ENCODE measurements at places on chromosomes 4 and X.

DNA sequence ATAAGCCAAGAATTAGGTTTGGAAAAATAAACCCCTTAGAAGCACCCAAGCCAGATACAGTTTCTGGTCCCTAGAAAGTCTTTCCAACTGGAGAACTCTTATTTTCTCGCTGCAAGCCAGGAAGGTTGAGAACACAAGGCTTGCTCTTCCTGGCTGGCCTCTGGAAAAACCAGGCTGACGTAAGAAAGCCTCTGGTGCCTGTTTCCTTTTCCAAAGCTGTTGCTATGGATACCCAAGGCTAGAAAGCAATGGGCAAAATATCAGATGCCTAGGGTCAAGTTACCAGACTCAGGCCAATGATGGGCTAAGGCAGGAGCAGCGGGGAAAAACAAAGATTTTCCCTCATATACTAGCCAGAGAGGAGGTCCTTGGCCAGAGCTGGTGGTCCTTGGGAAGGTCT is 281.6 kb downstream of the KLHL13 start:
- H3K4me1 ChIP-seq, result no peaks in the 10 kb centered on the region
- no peaks in the 10 kb centered on the region for H3K27me3 ChIP-seq
- no peak for DNase-seq
- no peaks in the 10 kb centered on the region for H3K36me3 ChIP-seq
- no peak overlapping the region for H3K27ac ChIP-seq
- H3K4me3 ChIP-seq, result no peak overlapping the region

DNA sequence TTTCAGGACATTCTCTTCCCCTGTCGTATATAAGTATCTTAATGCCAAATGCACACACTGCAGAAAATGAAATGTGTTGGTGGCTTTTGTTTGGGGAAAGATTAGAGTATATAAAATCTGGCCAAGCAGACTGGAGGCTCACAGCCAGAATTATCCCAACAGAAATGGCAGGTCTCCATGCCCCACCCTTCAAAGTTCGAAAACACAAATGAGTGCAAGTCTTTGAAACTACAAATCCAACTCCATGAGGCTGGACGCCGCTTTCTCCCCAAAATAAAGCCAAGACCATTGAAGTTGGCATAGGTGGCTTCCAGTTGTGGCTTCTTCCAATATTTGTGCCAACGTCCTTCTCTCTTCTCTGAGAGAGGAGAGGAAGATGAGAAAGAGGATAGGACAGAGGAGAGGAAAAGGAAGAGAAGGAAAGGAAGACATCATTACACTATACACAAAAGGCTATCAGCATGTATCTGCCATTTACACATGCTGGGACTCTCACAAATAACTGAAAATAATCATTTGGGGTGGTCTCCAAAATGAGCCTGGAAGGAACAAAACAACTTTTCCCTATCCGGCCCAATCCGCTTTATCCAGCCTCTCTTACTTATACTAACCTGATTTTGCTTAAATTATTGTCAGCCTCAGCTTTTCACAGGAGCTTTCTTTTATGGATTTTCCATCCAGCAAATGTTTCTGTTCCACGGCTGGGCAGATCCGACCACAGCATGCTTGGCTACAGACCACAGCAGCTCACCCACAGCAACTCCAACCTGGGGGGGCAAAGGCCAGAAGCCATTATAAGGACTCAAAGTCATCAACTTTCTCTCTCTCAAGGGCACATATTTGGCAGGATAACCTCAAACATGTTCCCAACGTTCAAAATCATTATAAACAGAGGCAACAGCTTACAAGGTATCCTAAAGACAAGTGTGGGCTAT is 71.7 kb downstream of the APBB2 start:
- H3K36me3 ChIP-seq, result peaks cover 10% of the 10 kb centered on the region
- DNase-seq, result peak; percentile 80
- peak overlapping the region; percentile 90 for H3K27ac ChIP-seq
- H3K27me3 ChIP-seq, result no peaks in the 10 kb centered on the region
- peaks cover 57% of the 10 kb centered on the region for H3K4me1 ChIP-seq

DNA sequence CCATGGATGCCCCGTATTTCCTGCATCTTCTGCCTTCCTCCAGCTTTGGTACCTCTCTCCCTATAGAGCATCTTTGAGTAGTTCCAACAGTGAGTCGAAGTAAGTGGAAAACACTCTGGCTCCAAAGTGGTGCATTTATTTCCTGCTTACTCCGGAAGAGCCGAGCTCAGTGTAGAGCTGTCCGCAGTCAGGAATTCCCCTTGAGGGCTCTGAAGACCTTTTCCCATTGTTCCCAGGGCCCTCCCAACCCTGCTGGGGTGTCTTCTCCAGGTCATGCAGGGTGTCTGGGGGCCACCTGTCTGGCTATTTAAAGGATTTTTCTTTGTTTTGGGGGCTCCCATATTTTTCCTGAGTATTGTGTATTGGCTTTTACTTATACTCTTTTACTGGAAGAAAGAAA is 118.6 kb upstream of the MXRA5 start:
- no peaks in the 10 kb centered on the region for H3K27me3 ChIP-seq
- no peak overlapping the region for H3K4me3 ChIP-seq
- no peaks in the 10 kb centered on the region for H3K36me3 ChIP-seq
- no peaks in the 10 kb centered on the region for H3K4me1 ChIP-seq

GRCh38 chr4:8639021-8639420 is 46.5 kb downstream of the CPZ start:
- H3K36me3 ChIP-seq, result no peaks in the 10 kb centered on the region
- no peak overlapping the region for H3K27ac ChIP-seq
- no peaks in the 10 kb centered on the region for H3K27me3 ChIP-seq
- H3K4me1 ChIP-seq, result no peaks in the 10 kb centered on the region
- DNase-seq, result no peak

DNA sequence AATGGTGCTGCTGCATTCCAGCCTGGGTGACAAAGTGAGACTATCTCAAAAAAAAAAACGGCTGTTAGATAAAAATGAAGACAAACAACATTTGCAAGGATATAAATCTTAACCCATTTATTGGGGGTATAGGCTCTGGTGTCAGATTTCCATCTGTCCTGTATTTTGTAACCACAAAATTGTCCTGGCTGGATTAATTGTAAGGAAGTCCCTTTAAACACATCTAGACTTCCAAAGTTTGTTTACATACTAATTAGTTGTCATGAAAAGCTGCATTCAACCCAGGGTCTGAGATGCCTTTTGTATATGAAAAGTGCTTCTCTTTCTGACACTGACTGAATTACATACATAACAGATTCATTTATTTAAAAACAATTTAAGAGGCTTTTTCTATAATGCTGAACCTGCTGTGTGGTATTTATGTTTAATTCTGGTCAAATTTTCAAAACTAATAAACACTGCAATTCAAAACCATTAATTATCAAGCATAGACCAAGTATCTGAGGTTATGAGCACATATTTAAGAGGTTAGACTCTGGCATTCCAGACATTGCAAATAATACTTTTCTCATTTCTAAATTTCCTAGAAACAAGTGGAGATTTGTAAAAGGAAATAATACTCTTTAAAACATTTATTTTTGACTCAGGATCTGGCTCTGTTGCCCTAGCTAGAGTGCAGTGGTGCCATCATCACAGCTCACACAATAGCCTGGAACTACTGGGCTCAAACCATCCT is 17.5 kb upstream of the UGDH start:
- H3K27me3 ChIP-seq, result no peaks in the 10 kb centered on the region
- peaks cover 4% of the 10 kb centered on the region for H3K4me1 ChIP-seq
- no peak overlapping the region for H3K27ac ChIP-seq

GRCh38 chr4:89653012-89653411 is 183.9 kb downstream of the SNCA start:
- no peak overlapping the region for H3K27ac ChIP-seq
- DNase-seq, result no peak
- H3K36me3 ChIP-seq, result no peaks in the 10 kb centered on the region
- no peaks in the 10 kb centered on the region for H3K4me1 ChIP-seq
- no peaks in the 10 kb centered on the region for H3K27me3 ChIP-seq
- no peak overlapping the region for H3K4me3 ChIP-seq

DNA sequence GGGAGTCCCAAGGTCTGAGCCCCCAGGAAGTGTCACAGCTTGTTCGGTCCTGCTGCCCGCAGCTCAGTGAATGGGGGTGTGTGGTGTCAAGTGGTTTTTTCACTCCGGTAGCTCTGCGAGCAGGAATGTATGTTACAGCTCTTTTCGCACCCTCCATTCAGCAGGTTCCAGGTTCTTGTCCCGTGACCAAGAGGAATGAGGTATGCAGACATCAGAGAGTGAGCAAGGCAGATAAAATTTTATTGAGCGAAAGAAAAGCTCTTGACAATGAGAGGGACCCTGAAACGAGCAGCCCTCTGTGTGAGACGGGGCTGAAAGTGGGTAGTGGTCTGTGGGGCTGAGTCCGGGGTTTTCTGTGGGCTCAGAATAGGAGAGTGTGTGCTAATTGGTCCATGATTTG is 31.5 kb downstream of the UCHL1 start:
- H3K4me3 ChIP-seq, result no peak overlapping the region
- H3K27me3 ChIP-seq, result no peaks in the 10 kb centered on the region
- no peaks in the 10 kb centered on the region for H3K36me3 ChIP-seq
- no peak for DNase-seq
- H3K4me1 ChIP-seq, result no peaks in the 10 kb centered on the region
- H3K27ac ChIP-seq, result no peak overlapping the region

GRCh38 chr4:113148925-113149324 is 99.5 kb downstream of the ANK2 start:
- H3K27ac ChIP-seq, result no peak overlapping the region
- DNase-seq, result no peak
- no peaks in the 10 kb centered on the region for H3K36me3 ChIP-seq
- H3K27me3 ChIP-seq, result no peaks in the 10 kb centered on the region
- H3K4me1 ChIP-seq, result peaks cover 4% of the 10 kb centered on the region

DNA sequence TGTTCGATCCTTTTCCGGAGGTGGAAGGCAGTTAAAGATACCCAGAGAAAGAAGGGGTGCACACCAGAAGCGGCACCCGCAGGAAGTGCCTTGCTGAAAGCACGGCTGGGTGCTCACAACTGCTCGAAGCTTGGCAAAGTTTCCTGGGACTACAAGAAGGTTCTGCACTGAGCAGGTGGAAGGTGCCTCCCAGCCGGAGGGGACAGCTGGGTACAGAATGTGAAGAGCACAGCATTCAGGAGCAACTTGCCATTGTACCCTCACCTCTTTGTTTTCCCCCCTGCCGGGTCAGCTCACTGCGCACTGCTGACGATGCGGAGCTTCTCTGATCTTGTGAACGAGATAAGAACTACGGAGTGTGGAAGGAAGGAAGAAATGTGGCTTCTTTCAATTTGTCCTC is 289.2 kb downstream of the FBXW7 start:
- H3K4me1 ChIP-seq, result peaks cover 6% of the 10 kb centered on the region

- no peak overlapping the region for H3K27ac ChIP-seq
- H3K4me1 ChIP-seq, result no peaks in the 10 kb centered on the region
- no peaks in the 10 kb centered on the region for H3K27me3 ChIP-seq
- no peaks in the 10 kb centered on the region for H3K36me3 ChIP-seq
- no peak overlapping the region for H3K4me3 ChIP-seq
These were observed 8.9 kb upstream of the NAP1L5 start for GRCh38 chr4:88706574-88706973.

DNA sequence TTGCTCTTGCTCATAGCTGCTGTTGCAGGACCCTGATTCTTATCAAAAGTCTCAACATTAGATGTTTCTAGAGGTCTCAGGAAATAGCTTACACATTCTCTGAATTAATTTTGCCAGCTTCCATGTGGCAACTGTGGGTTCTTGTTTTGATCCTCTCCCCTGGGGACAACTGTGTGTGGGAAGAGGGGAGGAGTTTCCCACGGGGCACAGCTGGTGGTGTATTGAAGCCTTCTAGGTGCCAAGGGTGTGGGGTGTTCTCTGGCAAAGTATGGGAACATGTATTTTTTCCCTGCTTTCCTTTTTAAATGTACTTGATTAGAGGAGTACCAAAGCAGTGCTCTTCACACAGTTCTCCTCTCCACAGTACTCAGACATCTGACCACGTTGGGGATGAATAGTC is 212.7 kb downstream of the RPA4 start:
- no peak overlapping the region for H3K27ac ChIP-seq
- no peak overlapping the region for H3K4me3 ChIP-seq
- H3K4me1 ChIP-seq, result no peaks in the 10 kb centered on the region
- no peaks in the 10 kb centered on the region for H3K36me3 ChIP-seq
- H3K27me3 ChIP-seq, result no peaks in the 10 kb centered on the region
- DNase-seq, result no peak

DNA sequence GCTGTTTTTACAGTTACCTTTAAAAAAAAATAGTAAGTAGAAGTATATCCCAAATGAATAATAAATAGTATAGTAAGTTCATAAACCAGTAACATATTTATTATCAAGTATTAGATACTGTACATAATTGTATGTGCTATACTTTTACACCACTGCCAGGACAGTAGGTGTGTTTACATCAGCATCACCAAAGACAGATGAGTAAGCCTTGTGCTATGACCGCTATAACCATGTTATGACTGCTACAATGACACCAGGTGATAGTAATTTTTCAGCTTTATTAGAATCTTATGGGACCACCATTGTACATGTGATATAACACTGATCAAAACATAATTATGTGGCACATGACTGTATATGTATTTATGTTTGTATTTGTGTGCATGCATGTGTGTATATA is 27.3 kb downstream of the PABPC4L start:
- H3K4me1 ChIP-seq, result no peaks in the 10 kb centered on the region
- no peak overlapping the region for H3K4me3 ChIP-seq
- H3K27ac ChIP-seq, result no peak overlapping the region
- DNase-seq, result no peak

- no peak overlapping the region for H3K4me3 ChIP-seq
- no peaks in the 10 kb centered on the region for H3K4me1 ChIP-seq
- H3K36me3 ChIP-seq, result no peaks in the 10 kb centered on the region
- no peak overlapping the region for H3K27ac ChIP-seq
- DNase-seq, result no peak
These were observed 144.8 kb downstream of the FAT4 start for GRCh38 chr4:125459531-125459930.

GRCh38 chrX:18973527-18974192 is 10.3 kb downstream of the PHKA2 start:
- H3K27ac ChIP-seq, result no peak overlapping the region
- no peaks in the 10 kb centered on the region for H3K36me3 ChIP-seq
- DNase-seq, result no peak
- no peaks in the 10 kb centered on the region for H3K27me3 ChIP-seq

GRCh38 chr4:127995776-127996175 is 30.6 kb downstream of the ABHD18 start:
- H3K27ac ChIP-seq, result no peak overlapping the region
- no peaks in the 10 kb centered on the region for H3K4me1 ChIP-seq
- H3K36me3 ChIP-seq, result no peaks in the 10 kb centered on the region
- no peaks in the 10 kb centered on the region for H3K27me3 ChIP-seq
- DNase-seq, result peak; percentile 20

DNA sequence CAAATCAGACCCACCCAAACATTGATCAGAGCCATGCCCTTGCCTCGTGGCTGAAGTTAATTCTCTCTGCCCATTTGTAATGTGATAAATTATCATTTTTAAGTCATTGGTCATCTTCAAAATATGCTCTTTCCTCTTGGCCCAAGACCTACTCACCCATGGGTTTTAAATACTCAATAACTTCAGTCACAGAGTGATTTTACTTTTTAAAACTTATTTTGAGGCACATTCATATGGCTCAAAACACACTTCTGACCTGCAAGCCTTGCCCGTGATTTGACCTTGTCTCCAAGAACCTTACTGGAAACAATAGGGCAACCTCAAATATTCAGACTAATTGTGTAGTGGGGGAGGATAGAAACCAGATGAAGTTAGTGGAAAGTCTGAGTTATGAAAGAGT is 176.2 kb upstream of the LNX1 start:
- H3K4me3 ChIP-seq, result no peak overlapping the region
- H3K36me3 ChIP-seq, result no peaks in the 10 kb centered on the region
- peaks cover 22% of the 10 kb centered on the region for H3K4me1 ChIP-seq
- H3K27ac ChIP-seq, result no peak overlapping the region
- DNase-seq, result peak; percentile 94

Data from astrocyte (in vitro differentiated cells and primary cell).